Posterior cingulate gyrus (tissue), 11 donors: ENCODE measurements at places on chromosomes 6 and 20.

DNA sequence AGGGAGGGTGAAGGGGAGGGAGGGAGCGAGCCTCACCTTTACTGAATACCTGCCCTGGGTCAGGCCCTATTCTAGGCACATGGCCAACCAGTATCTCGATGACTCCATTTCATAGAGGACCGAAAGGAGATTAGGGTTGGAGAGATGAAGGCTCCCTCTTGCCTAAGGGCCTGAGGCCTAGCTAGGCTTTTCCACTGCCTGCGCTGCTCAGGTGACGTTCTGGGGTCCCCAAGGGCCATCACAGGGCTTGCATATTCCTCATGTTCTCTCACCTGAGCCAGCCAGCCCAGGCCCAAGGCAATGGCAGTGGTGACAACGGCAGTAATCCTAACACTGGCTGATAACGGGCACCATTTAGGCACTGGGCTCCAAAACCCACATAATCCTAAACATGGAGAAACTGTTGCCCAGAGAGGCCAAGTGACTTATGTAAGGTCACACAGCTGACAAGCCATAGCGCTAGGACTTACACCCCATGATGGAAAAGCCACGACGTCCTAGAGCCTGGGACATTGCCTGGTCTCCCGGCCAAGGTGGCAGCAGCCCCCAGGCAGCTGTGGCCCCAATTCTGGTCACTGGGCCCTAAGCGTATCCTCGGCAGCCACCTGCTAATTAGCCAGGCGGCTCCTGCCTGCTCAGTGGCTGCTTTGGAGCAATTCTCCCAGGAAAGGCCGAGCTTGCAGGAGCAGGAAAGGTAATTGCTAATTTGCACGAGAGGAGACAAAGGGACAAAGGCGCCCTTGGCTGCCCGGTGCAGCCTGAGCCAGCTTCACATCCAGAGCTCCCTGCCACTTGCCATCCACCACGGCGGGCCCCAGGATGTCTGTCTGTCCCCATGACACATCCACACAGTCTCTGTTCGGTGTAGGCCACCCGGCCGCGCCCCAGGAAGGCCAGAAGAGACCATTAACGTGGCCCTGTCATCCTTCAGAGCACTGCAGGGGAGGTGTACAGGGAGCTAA lies 21.5 kb downstream of the NOL4L start:
- no peak for DNase-seq

GRCh38 chr6:159931112-159931511 lies 37.8 kb upstream of the IGF2R start:
- no peak for DNase-seq

DNA sequence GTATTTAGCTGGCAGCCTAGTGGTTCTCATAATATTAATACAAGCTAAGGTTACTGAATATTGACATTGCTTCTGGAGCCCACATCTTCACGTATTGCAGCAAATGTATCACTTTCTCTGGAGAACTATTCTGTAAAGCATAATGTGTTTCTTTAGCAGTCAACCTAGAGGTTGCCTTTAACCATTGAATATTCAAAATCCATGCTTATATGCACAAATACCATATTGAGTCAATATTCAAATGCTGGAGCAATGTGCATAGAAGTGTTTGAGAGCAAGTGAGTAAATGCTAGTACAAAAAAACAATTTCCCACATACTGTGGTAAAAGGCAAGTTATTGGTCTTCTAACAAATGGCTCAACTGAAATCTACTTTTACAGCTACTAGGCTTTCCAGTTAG lies 231.8 kb downstream of the TRDN start:
- no peak for DNase-seq

DNA sequence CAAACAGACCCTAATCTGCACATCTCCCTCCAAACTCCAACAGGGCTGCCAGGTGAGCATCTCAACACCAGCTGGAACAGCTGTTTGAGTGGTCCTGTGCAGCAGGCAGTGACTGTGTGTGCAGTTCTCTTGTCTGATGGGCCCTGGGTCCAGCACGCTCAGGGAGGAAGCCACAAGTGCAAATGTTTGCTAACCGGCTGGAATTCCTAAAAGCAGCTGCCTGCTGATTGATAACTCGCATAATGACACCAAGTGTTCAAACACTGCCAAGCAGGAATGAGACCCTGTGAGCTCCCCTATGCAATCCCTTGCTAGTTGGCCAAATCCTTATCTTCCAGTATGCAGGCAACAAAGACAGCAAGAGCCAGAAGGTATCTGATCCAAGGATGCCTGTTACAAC lies 650.6 kb downstream of the CBLN4 start:
- no peak for DNase-seq

GRCh38 chr6:45377043-45377553 lies 636 bp downstream of the SUPT3H start:
- DNase-seq = no peak

GRCh38 chr6:158040051-158040803 lies 58.6 kb downstream of the SYNJ2 start:
- DNase-seq = no peak

- DNase-seq = no peak
Observed at GRCh38 chr6:3424185-3424927, 32.5 kb downstream of the SLC22A23 start.

DNA sequence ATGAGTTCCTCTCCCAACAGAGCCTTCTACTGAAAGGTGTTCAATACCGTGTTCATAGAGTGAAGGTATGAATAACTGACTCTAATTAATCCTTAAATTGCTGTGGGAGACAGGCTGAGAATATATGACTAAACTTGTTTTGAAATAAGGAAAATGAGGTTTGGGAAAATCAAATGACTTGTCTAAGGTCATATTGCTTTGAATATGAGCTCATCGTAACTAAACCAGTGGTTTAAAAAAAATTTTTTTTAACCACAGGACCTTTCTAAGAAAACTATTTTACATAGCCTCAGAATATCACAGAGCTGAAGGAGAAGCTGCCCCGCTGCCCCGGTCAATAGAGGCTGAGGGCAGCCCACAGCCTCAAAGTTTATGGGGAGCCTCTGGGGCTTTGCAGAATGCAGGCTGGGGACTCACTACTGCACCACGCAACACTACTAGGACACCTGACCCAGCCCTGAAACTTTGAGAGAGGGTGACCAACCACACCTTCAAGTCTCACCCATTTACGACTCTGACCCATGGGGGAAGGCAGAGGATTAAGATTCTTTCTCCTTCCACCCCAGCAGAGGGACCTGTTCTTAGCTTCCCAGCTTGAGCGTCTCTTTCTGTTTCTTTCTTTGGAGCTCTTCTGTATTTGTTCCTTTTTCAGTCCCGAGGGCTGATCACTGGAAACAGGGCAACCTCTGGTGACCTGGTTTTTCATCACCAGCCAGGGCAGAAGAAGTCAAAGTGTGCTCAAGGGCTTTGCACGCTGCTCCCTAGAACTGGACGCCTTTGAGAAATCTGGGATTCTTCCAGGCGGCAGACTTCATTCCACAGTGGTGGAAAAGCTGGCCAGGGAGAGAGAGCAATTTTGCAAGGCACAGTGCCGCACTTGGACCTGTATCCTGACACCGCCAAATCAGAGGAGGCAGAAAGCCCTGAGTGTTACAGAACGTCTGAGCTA lies 220.2 kb downstream of the ATXN1 start:
- DNase-seq = no peak

DNA sequence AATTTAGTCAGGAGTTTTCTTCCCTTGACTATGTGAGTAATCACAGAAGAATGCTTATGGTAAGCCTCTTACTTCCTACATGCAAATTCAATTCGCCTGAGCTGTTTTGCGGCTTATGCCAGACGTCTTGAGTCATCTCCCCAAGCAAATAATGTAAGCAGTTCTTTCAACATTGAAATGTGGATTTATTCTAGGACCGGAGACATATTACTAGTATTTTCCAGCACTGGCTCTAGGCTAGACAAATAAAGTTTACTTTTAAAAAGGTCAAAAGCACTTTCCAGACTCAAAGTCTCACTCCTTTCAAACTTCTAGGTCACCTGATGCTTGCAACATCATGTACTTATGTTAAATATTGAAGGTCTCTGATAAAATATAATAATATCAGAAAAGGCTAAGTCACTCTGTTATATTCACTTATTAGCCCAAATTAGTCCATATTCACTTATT lies 38.1 kb upstream of the NOX3 start:
- DNase-seq = no peak

DNA sequence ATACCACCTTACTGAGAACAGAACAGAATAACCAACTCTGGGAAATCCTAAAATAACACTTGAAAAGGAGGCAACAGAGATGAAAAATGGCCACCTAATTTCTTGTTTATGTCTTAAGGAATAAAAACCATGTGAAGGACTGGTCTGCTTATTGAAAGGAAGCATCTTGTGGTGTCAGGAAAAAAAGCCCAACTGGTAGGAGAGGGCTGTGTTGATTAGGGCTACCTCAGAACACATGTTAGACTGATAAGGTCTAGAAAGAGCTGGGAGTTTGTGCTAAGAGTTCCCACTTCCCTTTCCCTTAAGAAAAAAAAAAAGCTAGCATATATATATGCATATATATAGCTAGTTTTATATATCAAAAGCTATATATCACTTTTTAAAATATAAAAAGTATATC lies 425.3 kb upstream of the BTBD3 start:
- no peak for DNase-seq

DNA sequence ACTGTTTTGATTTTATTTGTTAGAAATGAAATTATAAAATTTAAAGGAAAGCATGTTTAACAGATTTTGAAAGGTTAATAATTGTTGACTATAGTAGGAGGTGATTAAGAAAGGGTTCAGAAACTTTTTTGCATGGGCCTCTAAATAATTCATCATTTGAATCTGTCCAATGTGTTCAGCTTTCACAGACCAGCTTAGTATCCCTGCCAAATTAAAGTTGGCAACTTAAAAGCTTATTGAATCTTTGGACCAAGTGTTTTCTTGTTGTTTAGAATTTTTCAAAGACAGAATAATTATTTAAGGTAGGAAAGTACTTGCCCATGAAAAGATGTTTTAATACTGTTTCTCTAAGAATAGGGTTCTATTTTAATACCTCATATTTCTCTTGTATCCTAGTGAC lies 466.0 kb downstream of the GJA1 start:
- no peak for DNase-seq

- no peak for DNase-seq
Observed at GRCh38 chr20:45012682-45013302, 46.5 kb downstream of the STK4 start.

GRCh38 chr6:151325075-151326050 lies 66.0 kb downstream of the ZBTB2 start:
- peak; percentile 18 for DNase-seq

GRCh38 chr20:23304616-23305015 lies 46.0 kb upstream of the NXT1 start:
- DNase-seq = peak; percentile 64

DNA sequence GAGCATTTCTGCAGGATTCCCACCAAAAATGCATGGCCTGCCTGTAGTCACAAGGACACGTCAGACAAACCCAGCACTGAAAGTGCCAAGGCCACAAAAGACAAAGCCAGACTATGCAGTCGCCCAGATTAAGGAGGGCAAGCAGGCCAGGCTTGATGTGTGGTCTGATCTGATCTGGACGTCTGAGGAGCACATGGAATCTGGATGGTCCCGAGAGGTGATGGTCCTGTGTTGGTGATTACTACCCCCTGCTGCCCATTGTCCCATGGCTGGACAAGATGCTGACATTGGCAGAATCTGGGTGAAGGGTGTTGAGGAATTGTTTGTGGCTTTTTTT lies 17.1 kb downstream of the NPEPL1 start:
- DNase-seq = no peak

GRCh38 chr20:54713727-54714126 lies 238.3 kb downstream of the DOK5 start:
- no peak for DNase-seq

DNA sequence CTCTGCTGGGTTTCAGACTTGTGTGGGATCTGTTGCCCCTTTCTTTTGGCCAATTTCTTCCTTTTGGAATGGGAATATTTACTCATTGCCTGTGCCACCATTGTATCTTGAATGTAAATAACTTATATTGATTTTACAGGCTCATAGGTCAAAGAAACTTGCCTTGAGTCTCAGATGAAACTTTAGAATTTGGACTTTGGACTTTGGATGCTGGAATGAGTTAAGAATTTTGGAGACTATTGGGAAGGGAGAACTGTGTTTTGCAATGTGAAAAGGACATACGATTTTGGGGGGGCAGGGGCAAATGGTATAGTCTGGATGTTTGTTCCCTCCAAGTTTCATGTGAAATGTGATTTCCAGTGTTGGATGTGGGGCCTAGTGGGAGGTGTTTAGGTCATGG lies 62.6 kb upstream of the TNFRSF21 start:
- no peak for DNase-seq

GRCh38 chr6:117232196-117232595 lies 33.2 kb upstream of the VGLL2 start:
- DNase-seq = no peak

DNA sequence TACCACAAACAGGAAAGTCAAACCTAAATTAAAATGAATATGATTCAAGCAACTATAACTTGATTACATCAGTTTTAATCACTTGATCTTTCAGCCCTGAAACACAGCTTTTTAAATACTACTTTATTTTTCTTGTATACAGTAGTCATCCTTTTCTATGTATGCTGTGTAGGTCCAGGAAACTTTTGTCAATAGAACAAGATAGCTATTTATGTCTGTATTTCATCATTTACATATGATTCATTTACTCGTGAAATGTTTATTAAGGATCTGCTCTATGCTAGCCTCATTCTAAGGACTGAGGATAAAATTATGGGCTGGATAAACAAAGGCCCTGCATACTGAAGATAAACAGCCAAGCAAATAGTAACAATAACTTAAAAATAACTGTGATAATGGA lies 930.2 kb downstream of the TFAP2A start:
- no peak for DNase-seq

DNA sequence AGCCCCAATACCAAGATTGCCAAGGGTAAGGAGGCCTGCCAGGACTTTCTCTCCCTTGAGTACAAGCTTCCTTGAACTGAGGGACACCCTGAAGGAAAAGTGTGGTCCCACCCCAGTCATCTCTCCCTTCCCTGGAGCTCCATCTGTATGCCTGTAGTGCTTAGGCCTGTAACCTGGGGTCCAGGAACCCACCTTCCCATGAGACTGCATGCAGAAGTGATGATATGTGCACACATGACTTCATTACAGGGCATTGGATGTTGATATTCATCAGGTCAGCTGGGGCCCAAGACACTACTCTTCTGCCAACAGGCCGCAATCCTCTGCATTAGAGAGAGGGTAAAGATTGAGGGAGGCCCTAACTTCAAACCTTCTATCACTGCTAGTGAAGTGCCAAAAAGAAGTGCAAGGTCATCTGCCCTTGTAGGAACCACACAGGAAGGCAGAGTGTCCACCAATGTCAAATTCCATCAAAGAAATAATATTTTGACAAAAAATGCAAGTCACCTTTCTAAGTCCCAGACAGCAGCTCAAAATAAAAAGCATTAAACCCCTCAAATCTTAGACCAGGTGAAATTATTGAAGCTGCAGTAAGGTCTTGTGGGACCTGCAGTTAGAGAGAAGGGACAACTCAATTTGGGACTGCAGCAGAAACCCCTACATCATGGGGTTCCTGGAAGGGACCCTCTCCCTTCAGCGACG lies 5.1 kb downstream of the HLA-F start:
- DNase-seq = no peak

GRCh38 chr6:137768935-137769334 lies 98.1 kb upstream of the TNFAIP3 start:
- DNase-seq = no peak
